ENCODE measurements at places on chromosomes 7 and 10.

DNA sequence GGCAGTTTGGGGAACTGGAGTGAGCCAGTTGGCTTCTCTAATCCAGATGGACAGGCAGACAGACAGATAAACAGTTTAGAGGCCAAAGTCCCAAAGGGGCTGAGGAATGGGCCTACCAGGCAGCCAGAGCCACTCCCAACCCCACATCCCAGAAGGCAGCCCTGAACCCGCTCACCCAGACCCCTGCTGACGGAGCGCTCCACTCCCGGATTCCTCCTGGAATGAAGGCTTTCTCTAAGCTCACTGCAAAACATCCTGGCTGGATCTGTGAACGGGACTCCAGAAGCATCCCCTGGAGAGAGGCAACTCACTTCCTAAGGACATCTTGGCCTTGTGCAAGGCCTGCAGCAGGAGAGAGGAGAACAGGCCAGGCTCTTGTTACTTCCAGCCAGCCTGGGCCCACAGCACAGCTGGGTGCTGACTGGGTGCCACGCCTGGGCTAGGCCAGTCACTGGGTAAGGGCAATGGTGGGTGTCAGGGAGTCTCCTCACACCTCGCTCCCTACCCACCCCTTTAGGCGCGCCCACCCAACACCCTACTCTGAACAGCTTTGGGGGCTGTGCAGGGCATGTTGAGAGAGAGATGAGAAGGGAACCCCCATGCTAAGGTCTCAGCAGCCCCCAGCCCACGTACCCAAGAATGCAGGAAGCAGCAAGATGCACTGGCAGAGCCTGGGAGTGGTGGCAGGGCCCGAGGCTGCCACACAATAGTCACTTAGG, 168.6 kb upstream of the ZMIZ1 start:
- no peak for DNase-seq

DNA sequence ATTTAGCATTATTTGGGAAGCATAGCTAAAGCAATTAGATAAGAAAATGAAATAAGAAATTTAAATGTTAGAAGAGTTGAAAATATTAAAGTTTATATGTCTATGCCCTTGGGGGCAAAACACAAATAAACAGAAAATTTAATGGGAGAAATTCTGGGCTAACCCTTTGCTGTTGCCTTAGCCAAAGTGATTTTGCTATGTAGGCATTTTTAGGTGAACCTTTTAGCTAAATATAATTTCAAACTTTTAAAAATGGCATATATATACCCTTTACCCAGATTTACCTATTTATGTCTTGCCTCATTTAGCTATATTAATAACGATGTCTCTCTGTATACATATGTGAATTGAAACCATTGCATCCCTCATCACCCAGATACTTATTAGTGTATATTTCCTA, 20.1 kb downstream of the NFE2L3 start:
- DNase-seq: no peak

GRCh38 chr10:50219200-50219599, 32.1 kb downstream of the ASAH2 start:
- DNase-seq: no peak

DNA sequence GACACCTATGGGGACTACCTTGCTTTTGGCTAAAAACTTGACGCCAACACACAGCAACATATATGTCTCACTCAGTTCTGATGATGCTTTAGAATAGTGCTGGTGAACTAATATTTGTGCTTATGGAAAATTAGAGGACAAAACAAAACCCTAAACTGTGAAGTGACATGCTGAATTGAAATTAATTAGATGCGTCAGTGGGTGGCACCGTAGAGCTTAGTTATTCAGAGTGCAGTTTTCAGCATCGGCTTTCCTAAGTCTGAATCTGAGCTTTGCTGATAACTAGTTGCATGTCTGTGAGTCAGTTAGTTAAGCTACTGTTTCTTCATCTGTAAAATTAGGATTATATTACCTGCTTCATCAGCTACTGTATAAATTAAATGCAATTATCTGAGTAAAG, 245.0 kb upstream of the SORCS1 start:
- no peak for DNase-seq

- DNase-seq: peak; percentile 57
Measured at GRCh38 chr10:28592953-28593352, 60.0 kb downstream of the WAC start.

DNA sequence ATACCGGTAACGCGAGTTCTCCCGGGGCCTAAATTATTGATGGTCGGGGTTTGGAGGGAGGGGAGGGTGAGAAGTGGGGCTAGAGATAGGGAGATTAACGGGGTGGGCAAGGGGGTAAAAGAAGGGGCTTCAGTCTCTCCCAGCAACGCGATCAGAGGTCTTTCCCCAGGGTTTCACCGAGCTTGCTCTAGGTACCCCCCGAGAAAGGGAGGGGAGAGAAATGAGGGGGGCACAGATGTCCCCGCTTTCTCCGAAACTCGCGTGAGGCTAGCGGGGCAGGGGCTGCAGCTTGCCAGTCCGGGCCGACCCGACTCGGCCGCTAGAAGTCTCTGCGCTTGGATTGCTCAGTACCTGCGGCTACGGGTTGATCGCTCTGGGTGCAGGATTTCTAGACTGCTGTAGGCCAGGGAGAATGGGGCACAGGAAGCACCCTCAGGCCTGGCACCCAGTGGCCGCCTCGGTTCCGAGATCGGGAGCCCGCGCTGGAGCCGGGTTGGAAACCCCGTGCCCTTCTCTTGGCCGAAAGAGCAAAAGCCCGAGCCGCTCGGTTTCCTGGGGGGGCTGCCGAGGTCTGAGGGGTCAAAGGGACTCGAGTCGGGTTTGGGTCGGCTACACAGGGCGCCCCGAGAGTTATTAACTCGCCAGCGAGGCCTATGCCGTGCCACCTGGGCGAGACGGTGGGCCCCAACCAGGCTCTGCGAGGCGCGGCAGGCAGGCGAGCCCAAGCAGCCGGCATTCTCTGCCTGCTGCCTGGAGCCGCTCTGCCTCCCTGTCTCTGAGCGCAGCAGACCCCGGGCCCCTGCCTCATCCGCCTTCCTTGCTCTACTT, 3.1 kb downstream of the PAX2 start:
- DNase-seq: no peak

DNA sequence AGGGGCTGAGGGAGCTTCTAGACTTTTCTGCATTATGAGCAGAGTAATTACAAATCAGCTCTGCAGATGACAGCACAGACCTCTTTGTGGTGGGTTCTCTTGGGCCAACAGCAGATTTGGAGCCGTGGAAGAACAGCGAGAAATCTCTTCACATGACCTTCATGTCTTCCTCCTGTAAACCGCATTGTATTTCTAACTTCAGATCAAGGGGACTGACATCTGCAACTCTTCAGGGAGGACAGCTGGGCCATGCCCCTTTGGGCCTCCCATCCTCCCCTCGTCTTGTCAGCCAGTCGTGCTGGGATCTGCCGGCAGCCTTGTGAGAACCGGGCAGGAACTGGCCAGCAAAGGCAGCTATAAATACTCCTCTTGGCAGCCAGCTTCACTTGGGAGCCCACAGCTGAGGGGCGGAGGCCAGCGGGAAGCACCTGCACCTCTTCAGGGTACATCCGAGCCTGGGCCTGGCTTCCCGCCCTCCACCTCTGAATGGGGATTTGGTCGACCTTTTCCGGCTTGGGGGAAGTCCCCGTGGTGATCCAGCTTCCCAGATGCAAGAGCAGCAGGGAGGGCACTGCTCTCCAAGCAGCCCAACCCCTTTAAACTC, 54.7 kb downstream of the STEAP1B start:
- DNase-seq: peak; percentile 100

DNA sequence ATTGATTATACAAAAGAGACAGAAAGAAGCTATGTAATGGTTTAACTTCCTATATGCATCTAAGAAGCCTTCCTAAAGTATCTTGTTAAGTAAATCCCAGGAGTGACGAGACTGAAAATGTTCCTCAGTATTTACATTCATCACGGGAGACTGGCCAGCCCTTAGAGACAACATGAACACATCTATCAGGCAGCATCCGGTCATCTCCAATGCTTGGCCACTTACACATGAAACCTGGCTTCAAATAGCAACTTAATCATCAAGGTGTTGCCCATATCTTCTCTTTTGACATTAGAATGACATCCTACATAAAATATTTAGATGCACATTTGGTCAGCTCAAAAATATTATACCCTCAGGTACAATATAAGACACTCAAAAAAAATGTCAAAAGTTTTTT, 33.8 kb downstream of the ERCC6 start:
- DNase-seq: no peak

DNA sequence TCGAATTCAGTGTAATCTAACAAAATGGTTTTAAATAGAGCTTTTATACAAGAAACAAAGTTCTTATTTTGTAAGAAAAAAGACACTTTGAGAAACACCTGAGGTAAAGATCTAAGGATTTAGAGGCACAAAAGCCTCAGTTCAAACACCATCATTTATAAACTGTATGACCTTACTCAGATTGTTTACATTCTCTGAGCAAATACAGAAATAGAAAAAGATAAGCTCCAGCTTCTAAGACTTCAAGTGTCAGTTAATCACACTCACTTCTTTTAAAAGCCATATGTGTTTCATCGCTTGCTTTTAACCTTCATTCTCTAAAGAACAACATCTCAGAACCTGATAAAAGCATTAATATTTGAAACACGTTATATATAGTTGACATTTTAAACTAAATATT, 27.9 kb downstream of the CADPS2 start:
- DNase-seq: no peak

GRCh38 chr10:97713826-97714400, 383 bp downstream of the MARVELD1 start:
- peak; percentile 86 for DNase-seq

DNA sequence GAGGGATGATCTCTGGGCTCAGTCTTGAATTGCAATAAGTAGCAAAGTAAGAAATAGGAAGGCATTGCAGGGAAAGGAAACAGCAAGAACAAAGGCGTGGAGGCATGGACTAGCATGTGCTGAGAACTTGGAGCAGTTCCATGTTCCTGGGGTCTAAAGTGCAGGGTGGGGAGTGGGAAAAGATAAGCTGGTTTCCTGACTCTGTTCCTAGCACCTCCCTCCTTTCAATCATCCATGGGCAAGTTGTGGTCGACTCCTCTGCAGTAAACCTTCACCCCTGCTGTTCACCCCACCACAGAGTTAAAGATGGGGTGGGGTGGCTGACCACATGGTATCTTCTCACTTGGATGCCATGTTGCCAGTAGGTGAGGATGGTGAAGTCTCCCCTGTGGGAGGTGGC, 29.6 kb downstream of the RPS24 start:
- DNase-seq: no peak

DNA sequence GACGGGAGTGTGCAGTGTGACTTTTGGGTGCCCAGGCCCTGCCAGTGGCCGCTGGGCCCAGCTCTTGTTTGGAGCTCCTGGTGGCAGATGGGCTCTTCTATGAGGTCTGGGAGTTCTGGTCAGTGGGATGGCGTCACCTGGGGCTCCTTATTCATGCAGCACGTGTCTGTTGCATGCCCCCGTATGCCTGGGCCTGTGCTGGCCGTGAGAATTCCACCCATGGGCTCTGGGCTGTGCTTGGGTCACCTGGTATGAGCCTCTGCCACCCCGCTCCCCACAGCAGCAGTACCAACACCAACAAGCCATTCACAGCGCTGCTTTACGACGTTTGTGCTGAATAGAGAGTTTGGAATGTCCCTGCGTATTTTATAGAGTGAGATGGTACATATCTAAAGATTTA, 27.1 kb downstream of the INPP5A start:
- DNase-seq: no peak

- DNase-seq: no peak
Measured at GRCh38 chr10:98100476-98100875, 34.0 kb upstream of the R3HCC1L start.

DNA sequence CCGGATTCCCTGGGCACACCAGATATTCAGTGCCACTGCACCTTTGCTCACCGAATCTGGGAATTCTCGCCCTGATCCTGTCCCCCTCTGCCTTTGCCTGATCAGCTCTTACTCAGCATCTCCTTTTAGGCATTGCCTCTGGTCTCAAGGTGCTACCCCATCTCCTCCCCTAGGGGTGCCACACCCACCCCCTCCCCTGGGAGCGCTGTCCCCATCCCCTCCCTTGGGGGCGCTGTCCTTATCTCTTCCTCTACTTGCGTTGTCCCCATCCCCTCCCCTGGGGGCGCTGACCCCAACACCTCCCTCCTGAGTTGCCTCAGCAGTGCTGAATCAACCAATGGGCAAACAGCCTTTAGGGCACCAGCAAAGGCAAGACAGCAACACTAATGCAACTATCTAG, 686.9 kb upstream of the FOXK1 start:
- DNase-seq: no peak

DNA sequence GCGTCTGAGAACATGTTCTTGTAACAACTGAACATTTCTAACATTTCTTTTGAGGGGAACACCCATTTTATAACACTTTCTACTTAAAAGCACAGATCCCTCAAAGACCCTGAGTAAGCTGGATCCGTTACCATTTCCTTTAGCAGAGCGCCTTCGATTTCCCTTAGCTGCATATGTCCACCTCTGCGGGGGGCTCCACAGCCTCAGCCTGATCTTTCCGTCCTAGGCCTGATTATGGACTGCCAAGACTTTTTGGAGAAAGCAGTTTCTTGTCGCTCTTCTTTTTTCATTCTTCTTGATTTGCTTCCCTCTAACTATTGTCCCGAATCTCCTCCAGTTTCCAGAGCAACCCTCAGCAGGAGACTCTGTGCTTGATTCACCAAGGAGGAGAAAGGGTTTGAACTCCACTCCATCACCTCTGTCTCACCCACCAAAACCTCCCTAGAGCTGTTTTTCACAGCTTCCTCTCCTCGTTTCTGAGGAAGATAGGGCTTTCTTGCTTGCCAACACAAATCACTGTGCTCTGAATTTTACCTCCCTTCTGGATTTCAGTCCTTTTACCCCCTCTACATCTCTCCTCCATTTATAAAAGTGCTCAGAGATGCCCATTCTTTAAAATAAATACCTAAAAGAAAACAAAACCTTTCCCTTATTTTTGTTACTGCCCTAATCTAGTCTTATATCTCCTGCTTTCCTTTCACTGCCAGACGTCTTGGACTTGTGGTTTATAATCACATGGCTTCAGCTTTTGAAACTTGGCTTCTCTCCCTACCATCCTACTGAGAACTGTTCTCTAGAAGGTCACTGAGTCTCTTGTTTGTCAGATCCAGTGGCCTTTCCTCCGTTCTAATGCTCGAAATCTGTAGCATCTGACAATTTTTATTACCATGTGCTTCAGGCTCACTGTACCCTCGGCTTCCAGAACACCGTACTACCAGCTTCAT, 30.5 kb upstream of the ZRANB1 start:
- DNase-seq: no peak

DNA sequence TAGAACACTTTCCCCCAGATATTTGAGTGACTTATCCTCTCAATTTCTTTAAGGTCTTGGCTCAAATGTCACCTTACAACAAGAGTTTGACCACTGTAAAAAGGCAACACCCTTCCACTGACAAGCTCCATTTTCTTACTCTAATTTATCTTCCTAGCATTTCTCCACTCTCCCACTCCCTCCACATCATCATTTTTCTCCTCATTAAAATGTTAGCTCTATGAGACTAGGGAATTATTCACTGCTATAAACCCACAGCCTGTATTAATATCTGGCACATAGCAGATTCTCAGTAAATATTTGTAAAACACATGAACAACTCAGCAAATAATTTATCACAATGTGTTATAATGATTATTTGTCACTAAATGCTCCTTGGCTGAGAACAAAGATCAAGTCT, 161.0 kb downstream of the DOCK4 start:
- DNase-seq: no peak

GRCh38 chr7:6651851-6652445, 14.8 kb downstream of the ZNF316 start:
- DNase-seq: no peak

- DNase-seq: no peak
Measured at GRCh38 chr7:158022601-158023000, 565.0 kb downstream of the PTPRN2 start.
